ENCODE measurements at places on chromosomes 7 and 10.

DNA sequence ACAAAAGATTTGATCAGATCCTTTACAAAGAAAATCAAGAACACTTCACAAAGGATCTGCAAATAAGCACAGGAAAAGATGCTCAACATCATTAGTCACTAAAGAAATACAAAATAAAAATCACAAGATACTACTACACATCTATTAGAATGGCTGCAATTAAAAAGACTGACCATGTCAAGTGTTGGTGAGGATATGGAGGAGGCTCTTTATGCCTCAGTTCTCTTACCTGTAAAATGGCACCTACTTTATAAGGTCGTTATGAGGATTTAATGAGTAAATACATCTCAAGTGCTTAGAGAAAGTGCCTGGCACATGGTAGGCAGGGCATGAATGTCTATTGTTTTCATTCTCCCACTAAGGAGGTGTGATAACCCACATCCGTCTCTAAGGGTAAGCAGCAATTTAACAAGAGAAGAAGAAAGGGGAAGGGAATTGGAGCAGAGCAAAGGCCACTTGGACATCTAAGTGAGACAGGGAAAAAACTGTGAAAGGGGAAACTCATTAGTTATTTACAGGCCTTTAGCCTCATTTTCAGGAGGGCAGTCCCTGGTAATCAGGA, 157.5 kb upstream of the NFE2L3 start:
- DNase-seq, result no peak

GRCh38 chr7:28551331-28551730, 139.0 kb downstream of the CREB5 start:
- DNase-seq, result no peak

DNA sequence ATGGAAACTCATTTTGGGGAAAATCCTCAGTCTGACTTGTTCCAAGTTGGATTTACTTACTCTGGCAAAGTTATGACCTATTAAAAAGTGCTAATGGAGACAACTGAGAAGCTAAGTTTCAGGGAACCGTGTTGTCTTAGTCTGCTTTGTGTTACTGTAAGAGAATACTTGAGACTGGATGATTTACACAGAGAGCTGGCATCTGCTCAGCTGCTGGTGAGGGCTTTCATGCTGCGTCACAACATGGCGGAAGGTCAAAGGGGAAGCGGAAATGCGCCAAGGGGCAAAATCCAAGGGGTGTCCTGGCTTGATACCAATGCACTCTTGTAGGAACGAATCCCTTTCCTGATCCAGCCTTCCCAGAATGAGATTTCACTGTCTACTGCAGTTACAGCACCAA, 46.4 kb downstream of the MTURN start:
- no peak for DNase-seq

DNA sequence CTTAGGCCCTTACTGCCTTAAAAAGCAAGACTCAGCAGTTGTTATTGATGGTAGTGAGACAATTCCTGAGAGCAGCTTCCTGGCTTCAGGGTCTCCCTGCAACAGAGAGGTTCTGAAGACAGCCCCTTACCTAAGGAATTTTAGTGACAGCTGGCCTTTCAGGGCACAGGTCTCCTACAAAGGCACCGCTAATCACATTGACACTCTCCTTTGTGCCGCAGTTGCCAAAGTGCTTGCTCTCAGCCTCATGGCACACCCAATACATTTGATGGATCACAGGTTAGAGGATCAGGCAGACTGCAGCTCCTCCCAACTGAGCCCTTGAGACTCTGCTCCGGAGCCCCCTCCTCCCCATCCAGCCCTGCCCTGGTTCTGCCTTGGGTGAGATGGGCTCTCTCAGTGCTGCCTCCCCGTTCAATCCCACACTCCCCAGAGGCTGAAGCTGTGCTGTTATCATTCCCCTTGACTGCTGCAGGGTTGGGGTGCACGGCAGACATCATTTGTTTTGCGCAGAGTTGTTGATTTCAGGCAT, 198.2 kb downstream of the EMX2 start:
- no peak for DNase-seq

DNA sequence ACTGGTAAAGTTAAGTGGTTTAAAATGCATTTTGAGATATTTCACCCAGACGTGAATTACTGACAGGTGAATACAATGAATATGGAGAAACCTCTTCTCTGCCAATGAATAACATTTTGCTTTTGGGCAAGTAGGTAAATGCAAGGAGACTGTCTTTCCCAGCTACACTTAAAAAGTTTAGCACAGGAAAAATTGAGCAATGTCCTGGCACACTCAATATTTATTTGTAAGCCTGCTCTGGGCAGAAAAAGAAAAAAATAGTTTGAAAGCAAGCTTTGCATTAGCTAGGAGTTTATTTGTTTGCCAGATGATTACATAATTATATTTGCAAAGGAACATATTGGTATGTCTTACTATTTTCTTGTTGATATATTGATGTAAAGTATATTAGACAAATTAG, 624.2 kb downstream of the ACTR3B start:
- no peak for DNase-seq

- DNase-seq, result no peak
Measured at GRCh38 chr7:123096976-123097375, 101.5 kb upstream of the TAS2R16 start.

GRCh38 chr10:108452533-108452932, 1288.0 kb upstream of the SORCS1 start:
- DNase-seq, result no peak

DNA sequence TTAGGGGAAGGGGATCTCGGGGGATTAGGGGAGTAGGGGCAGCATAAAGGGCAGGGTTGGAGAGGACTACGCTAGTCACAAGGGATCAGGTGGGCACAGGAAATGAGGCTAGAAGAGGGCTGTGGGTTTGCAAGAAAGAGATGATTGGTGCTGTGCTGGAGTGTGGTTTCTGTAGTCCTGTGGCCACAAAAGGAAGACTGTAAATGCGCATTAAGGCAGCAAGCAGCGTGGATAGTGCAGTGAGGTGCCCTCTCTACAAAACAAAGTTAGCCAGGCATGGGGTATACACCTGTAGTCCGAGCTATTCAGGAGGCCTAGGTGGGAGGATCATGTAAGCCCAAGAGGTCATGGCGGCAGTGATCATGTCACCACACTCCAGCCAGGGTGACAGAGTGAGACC, 212.1 kb downstream of the MLLT10 start:
- DNase-seq, result no peak

- no peak for DNase-seq
Measured at GRCh38 chr7:104230606-104231005, 22.8 kb upstream of the ORC5 start.

DNA sequence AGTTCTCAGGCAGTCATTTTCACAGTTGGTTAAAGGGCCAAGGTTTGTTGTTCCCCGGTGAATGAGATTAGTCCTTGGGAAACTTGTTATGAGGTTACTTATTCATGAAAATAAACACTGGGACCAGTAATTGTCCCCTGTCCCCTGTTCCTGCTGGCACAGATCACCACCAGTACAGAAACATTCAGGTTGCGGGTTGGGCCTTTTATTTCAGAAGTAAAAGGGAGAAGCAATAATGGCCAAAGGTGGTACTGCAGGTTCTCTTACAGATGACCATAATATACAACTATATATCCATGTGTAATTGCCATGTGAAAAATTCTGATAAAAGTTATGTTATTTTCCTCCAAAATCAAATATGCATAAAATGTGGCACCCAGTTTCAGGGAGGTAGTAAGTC, 442.0 kb downstream of the SORCS1 start:
- no peak for DNase-seq

DNA sequence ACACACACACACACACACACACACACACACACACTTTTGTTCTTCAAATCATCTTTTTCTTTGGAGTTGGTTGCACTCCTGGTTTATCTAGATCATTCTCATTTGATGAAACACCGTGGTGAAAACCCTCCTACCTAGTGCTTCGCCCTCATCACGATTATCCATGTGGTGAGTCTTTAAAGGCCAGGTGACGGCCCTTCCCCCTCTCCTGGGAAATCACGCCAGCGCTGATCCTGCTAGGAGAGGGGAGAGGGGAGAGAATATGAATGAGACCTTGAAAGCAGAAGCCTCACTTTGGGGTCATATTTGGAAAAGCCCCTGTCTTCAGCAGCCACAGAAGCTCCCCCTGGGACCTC, 103.9 kb upstream of the LRRC4 start:
- DNase-seq, result no peak

- DNase-seq, result no peak
Measured at GRCh38 chr7:78134256-78134655, 335.7 kb downstream of the PHTF2 start.

DNA sequence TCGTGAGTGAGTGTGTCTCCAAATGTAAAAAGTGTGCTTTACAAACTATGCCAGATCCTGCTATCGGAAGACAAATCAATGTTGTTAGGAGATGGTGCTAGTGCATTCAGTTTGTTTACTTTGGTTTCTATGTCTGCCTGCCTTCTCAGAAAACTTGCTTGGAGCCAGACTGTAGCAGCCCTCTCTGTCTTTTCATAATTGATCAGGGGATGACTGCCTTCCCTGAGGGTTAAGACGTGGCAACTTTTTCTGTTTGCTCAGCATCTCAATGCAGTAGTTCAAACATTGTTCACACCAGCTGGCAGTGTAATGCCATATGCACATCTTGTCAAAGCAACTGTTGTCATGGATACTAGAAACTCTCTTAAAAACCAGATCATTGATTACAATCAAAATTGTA, 118.5 kb downstream of the FOXP2 start:
- DNase-seq, result no peak

DNA sequence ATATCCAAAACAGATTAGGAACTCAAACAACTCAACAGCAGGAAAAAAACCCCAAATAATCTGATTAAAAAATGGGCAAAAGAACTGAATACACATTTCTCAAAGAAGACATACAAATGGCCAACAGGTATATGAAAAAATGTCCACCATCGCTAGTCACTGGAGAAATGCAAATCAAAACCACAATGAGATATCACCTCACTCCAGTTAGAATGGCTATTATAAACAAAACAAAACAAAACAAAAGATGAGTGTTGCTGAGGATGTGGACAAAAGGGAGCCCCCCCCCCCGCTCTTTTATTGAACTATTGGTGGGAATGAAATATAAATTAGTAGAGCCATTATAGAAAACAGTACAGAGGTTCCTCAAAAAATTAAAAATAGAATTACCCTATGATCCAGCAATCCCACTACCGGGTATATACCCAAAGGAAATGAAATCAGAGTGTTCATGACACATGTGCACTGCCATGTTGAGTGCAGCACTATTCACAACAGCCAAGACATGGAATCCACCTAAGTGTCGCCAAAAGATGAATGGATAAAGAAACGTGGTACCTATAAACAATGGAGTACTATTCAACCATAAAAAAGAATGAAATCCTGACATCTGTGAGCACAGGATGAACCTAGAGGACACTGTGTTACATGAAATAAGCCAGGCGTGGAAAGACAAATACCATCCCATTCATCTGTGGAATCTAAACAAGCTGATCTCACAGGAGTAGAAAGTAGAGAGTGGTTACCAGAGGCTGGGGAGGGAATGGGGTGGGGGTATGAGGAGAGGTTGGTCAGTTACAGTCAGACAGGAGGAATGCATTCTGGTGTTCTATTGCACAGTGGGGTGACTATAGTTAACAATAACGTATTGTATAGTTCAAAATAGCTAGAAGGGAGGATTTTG, 78.1 kb upstream of the RHEB start:
- no peak for DNase-seq

DNA sequence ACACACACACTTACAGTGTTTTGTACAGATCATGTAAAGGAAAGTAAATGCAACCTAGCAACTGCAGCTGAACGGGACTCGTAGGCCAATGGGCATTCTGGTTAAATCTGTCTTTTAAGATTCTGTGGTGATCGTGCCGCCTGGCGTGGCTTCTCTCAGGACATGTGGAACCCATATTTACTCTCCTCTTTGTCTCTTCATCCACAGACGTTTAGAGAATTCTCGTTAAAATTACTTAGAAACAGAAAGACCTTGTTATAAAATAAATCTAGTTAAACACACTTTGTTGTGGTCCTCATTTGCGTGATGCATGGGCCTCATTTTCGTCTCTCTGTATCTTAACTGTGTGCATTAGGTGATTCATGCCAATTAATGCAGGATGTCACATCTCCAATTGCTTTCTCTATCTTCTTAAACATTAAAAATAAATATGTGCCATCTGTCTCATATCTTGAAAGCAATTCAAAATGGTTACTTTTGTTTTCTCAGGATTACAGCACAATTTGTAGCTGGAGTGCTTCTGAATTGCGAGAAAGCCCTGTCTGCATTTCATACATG, 11.5 kb downstream of the KLF6 start:
- no peak for DNase-seq

- DNase-seq, result no peak
Measured at GRCh38 chr7:47346377-47346914, 235.5 kb downstream of the TNS3 start.

- DNase-seq, result no peak
Measured at GRCh38 chr7:42372479-42372878, 135.5 kb upstream of the GLI3 start.

- no peak for DNase-seq
Measured at GRCh38 chr10:65482848-65483247, 1443.0 kb upstream of the LRRTM3 start.

- DNase-seq, result no peak
Measured at GRCh38 chr10:52376694-52377354, 62.7 kb downstream of the DKK1 start.

- DNase-seq, result no peak
Measured at GRCh38 chr10:113096128-113096996, 146.3 kb downstream of the TCF7L2 start.

DNA sequence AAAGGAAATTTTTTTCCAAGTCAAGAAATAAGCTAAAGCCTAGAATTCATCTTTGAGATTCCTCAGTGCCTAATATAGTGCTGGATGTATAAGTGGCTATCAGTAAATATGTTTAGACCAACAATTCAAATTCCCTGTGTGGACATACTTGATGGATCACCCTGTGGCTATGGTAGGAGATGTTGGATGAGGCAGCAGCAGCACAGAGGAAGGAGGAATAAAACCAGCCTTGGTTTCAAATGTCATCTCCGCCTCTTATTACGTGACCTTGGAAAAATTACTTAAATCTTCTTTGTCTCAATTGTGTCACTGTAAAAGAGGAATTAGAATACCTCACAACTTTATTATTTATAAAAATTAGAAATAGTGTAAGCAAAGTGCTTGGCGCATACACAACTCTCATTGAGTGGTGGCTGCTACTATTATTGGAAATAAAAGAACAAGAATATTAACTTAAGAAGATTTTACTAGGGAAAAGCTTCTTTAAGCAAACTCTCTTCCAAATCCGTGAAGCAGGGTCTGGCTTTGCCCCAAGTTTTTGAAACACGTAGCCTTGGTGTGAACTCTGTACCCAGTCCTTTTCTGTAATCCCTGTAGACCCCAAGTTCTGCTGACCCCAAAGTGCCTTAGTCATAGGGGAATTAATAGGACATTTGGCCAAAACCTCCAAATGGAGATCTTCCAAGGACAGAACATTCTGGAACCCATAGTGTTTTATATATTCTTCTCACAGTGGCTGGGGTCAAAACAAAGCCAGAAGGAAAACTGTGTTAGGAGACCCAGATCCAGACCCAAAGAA, 283.8 kb downstream of the PTEN start:
- no peak for DNase-seq

GRCh38 chr10:132667342-132668047, 118.5 kb downstream of the NKX6-2 start:
- DNase-seq, result no peak

GRCh38 chr7:148598351-148598750, 7.8 kb downstream of the C7orf33 start:
- no peak for DNase-seq

- DNase-seq, result no peak
Measured at GRCh38 chr10:96842896-96843723, 11.0 kb downstream of the LCOR start.

GRCh38 chr10:3438606-3439005, 266.0 kb upstream of the PITRM1 start:
- no peak for DNase-seq

GRCh38 chr10:20648263-20648874, 248.7 kb downstream of the NEBL start:
- DNase-seq, result no peak

All from SIG-M5 (cell line).